Epithelial cell of umbilical artery (primary cell): ENCODE measurements at places on chromosomes 13 and 19. TPM values are rescaled to one million over a fixed set of nuclear protein-coding genes. Genes with fewer than 3 reads are reported as not detected.

The TGFBR3L gene
- 2.3 TPM in 1 of 2 replicates, not detected in the other for total RNA-seq

The GARIN5A gene
- total RNA-seq: 0.32 TPM in 1 of 2 replicates, not detected in the other

The MISP3 gene
- total RNA-seq: 0.61 TPM in 1 of 2 replicates, not detected in the other

The OR7D2 gene
- not detected in 2 replicates for total RNA-seq

The TMEM145 gene
- total RNA-seq: not detected in 2 replicates

The NXNL1 gene
- total RNA-seq: not detected in 2 replicates

The RASGRP4 gene
- not detected in 2 replicates for total RNA-seq
